ENCODE measurements at places on chromosomes 3 and 15. TPM values are rescaled to one million over a fixed set of nuclear protein-coding genes. Genes with fewer than 3 reads are reported as not detected.

DNA sequence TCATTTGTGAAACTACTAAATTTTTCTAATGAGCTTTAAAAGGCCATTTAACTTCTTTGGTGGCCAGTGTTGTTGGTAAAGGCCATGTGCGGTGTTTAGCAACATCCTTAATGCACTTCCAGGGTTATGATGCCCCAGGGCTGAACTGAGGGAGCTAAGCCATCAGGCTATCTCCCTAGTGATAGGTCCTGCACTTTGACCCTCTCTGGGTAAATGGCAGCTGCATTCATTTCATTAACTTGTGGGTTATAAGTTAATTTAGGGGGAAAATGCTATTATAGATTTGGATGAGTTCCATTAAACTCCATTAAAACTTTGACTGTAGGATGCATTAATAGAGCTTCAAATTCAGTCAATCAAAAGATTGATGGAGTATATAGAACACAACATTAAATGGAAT lies 366.7 kb upstream of the ZNF717 start:
- no peak overlapping the region for H3K4me3 ChIP-seq
- no peaks in the 10 kb centered on the region for H3K4me1 ChIP-seq
- H3K27ac ChIP-seq, result no peak overlapping the region
- DNase-seq, result no peak
- no peaks in the 10 kb centered on the region for H3K36me3 ChIP-seq

Gene ATP8B4
- 0.39 TPM for polyA plus RNA-seq

Gene AMIGO3
- 1.8 TPM for polyA plus RNA-seq

GRCh38 chr3:109373933-109374332 lies 36.6 kb upstream of the DPPA4 start:
- DNase-seq, result no peak
- no peak overlapping the region for H3K27ac ChIP-seq
- no peaks in the 10 kb centered on the region for H3K4me1 ChIP-seq
- no peaks in the 10 kb centered on the region for H3K27me3 ChIP-seq
- H3K4me3 ChIP-seq, result no peak overlapping the region
- no peaks in the 10 kb centered on the region for H3K36me3 ChIP-seq

GRCh38 chr3:123914829-123915228 lies 30.7 kb upstream of the MYLK start:
- H3K36me3 ChIP-seq, result no peaks in the 10 kb centered on the region
- H3K4me1 ChIP-seq, result no peaks in the 10 kb centered on the region
- no peak overlapping the region for H3K27ac ChIP-seq
- DNase-seq, result no peak
- H3K4me3 ChIP-seq, result no peak overlapping the region

DNA sequence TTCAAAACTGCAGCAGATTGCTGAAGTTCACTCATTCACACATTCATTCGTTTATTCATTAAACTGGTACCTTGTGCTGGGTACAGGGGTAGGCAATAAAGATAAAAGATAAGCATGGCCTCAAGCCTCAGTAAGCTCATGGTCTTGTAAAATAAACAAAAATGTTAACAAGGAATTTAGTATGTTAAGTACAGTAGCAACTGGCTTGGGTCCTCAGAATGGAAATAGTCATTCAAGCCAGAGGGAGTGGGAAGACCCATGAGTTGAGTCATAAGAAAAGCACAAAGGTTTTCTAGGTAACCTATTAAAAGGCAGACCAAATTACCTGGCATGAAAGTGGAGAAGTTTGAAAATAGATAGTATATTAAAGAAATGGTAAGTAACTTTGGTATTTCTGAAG lies 163.3 kb downstream of the CDIN1 start:
- H3K27ac ChIP-seq, result no peak overlapping the region
- no peaks in the 10 kb centered on the region for H3K4me1 ChIP-seq
- no peak for DNase-seq
- H3K36me3 ChIP-seq, result no peaks in the 10 kb centered on the region
- no peak overlapping the region for H3K4me3 ChIP-seq

GRCh38 chr3:98710067-98710659 lies 53.0 kb upstream of the ST3GAL6 start:
- H3K36me3 ChIP-seq, result no peaks in the 10 kb centered on the region
- H3K27me3 ChIP-seq, result no peaks in the 10 kb centered on the region
- H3K4me1 ChIP-seq, result peaks cover 25% of the 10 kb centered on the region
- H3K27ac ChIP-seq, result peak overlapping the region; percentile 7
- H3K4me3 ChIP-seq, result no peak overlapping the region

GRCh38 chr3:146065573-146066006 lies 95.4 kb downstream of the PLOD2 start:
- no peaks in the 10 kb centered on the region for H3K27me3 ChIP-seq
- peak; percentile 40 for DNase-seq
- H3K27ac ChIP-seq, result no peak overlapping the region
- no peak overlapping the region for H3K4me3 ChIP-seq

Gene NGLY1
- polyA plus RNA-seq, result 25.4 TPM

- H3K27me3 ChIP-seq, result no peaks in the 10 kb centered on the region
- H3K27ac ChIP-seq, result peak overlapping the region; percentile 39
- peak; percentile 15 for DNase-seq
- no peak overlapping the region for H3K4me3 ChIP-seq
- peaks cover 14% of the 10 kb centered on the region for H3K36me3 ChIP-seq
Observed at GRCh38 chr3:121629601-121630000, 31.1 kb downstream of the HCLS1 start.

Gene AP3B2
- polyA plus RNA-seq, result 0.16 TPM

GRCh38 chr15:34644851-34645250 lies 61.4 kb upstream of the GOLGA8B start:
- no peak for DNase-seq
- H3K27ac ChIP-seq, result no peak overlapping the region
- no peaks in the 10 kb centered on the region for H3K36me3 ChIP-seq
- no peaks in the 10 kb centered on the region for H3K4me1 ChIP-seq
- H3K27me3 ChIP-seq, result no peaks in the 10 kb centered on the region

GRCh38 chr3:160911411-160911810 lies 155.4 kb downstream of the PPM1L start:
- H3K27ac ChIP-seq, result no peak overlapping the region
- no peak overlapping the region for H3K4me3 ChIP-seq
- no peak for DNase-seq
- H3K36me3 ChIP-seq, result no peaks in the 10 kb centered on the region

Gene TF
- polyA plus RNA-seq, result 2.6 TPM

Gene RPUSD3
- 43.4 TPM for polyA plus RNA-seq

DNA sequence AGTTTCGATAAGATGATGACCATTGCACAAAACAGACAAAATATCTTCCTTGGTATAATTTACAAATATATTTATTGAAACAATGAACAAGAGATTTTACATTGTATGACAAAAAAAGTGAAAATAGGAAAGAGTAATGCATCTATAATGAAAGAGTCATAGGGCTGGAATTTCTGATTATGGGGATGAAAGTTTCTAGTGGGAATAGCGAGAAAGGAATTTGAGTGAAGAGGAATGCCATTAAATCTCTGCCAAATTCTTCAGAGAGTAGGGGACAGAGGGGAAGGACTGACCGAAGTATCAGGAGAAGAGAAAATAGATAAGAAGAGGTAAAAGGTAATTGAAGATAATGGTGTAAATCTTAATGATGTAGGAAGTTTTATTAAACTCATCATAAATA lies 125.4 kb downstream of the VGLL3 start:
- H3K36me3 ChIP-seq, result no peaks in the 10 kb centered on the region
- no peaks in the 10 kb centered on the region for H3K4me1 ChIP-seq
- H3K4me3 ChIP-seq, result no peak overlapping the region
- DNase-seq, result no peak
- no peak overlapping the region for H3K27ac ChIP-seq

Gene RBMS3
- 8.1 TPM for polyA plus RNA-seq

DNA sequence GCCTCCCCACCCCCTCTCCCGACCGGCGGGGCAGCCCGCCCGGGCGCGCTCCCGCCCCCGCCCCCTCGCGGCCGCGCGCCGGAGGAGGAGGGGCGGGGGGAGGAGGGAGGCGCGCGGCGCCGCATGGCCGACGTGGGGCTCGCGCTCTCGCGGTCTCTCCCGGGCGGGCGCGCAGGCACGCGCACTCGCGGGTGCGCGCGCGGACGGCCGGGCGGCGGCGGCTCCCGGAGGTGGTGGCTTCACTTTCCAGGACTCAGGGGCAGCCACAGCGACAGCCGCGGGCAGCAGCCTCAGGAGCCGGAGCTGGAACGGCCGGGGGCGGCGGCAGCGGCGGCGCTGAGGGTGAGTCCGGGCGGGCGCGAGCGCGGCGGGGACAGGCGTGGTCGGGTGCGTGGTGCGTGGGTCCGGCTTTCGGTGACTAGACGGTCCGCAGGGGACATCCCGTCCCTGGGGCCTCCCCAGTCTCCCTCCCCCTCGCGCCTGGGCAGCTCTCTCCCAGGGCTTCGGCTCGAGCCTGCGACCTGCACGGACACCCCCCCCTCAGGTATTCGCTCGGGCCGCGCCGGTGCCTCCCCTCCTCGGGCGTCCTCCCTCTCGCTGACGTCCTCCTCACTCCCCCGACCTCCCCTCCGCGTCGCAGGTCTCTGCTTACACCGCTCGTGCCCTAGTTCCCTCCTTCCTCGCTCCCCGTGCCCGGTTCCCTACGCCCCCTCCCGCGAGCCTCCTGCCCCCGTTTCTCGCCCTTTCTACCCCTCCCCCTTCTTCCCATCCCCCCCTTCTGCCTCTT lies at the start of gene UBE2E2:
Gene UBE2E2 (plus strand): TSS at position 407 of the 787 bp plus-strand sequence.
- DNase-seq, result peak; percentile 59
- peak within 1 kb of the TSS; percentile 88 for H3K4me3 ChIP-seq
- peak within 1 kb of the TSS; percentile 81 for H3K27ac ChIP-seq

GRCh38 chr3:150828997-150829396 lies 66.0 kb upstream of the SIAH2 start:
- no peak overlapping the region for H3K4me3 ChIP-seq
- H3K27ac ChIP-seq, result no peak overlapping the region
- no peaks in the 10 kb centered on the region for H3K36me3 ChIP-seq
- H3K4me1 ChIP-seq, result no peaks in the 10 kb centered on the region

DNA sequence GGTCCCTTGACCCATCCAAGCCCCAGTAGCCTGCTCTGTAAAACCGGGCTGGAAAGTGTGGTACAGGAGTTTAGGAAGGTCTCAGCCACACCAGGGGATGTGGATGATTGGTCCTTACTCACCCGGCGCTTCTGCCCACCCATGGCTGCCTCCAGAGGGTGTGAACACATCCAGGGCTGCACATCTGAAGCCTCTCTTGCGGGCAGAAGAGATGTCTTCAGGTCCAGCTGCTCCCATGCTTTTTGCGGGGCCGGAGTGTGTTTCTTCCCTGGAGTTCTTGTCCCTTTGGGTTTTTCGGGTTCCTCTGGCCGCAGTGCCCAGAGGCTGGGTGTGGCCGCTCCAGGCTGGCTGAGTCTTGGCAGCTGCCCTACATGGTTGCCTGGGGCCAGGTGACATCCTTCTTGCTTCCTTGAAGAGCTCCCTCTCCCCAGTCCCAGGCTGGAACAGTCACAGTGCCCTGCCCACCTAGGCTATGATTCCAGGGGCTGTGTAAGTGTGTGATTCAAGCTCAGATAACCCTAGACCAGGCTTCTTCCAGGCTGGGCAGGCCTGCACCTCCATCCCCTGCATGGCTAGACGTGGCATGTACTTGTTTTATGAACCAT lies 33.9 kb downstream of the HDAC11 start:
- no peak for DNase-seq
- no peaks in the 10 kb centered on the region for H3K27me3 ChIP-seq
- peaks cover 34% of the 10 kb centered on the region for H3K4me1 ChIP-seq
- H3K4me3 ChIP-seq, result no peak overlapping the region
- no peaks in the 10 kb centered on the region for H3K36me3 ChIP-seq
- H3K27ac ChIP-seq, result no peak overlapping the region
